AG20443 (cell line): ENCODE measurements at places on chromosomes 1 and 21.

GRCh38 chr1:199746666-199747384, 280.7 kb upstream of the NR5A2 start:
- no peak for DNase-seq

- no peak for DNase-seq
Measured at GRCh38 chr1:79762461-79762860, 755.9 kb upstream of the ADGRL4 start.

- DNase-seq = no peak
Measured at GRCh38 chr1:44617703-44618029, 56.6 kb downstream of the TMEM53 start.

GRCh38 chr1:43493661-43494450, 36.8 kb upstream of the PTPRF start:
- DNase-seq = no peak

- peak; percentile 27 for DNase-seq
Measured at GRCh38 chr1:22804406-22804805, 93.8 kb downstream of the EPHB2 start.

DNA sequence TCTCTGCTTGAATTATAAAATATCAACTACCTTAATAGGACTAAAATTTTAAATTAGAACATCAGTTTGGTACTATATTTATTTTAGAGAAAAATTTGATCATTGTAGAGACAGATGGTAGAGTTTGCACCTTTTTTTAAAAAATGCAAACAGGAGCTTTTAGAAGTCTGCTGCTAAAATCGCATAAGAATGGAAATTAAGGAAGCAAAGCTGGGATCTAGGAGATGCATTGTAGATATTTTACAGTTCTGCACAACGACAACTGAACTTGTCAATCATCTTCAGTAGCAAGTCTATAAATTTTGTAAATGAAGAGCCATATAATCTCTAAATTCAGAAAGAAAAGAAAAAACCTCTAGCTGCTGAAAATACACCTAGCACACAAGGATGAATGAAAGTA, 185.6 kb upstream of the KCNK2 start:
- DNase-seq = no peak

DNA sequence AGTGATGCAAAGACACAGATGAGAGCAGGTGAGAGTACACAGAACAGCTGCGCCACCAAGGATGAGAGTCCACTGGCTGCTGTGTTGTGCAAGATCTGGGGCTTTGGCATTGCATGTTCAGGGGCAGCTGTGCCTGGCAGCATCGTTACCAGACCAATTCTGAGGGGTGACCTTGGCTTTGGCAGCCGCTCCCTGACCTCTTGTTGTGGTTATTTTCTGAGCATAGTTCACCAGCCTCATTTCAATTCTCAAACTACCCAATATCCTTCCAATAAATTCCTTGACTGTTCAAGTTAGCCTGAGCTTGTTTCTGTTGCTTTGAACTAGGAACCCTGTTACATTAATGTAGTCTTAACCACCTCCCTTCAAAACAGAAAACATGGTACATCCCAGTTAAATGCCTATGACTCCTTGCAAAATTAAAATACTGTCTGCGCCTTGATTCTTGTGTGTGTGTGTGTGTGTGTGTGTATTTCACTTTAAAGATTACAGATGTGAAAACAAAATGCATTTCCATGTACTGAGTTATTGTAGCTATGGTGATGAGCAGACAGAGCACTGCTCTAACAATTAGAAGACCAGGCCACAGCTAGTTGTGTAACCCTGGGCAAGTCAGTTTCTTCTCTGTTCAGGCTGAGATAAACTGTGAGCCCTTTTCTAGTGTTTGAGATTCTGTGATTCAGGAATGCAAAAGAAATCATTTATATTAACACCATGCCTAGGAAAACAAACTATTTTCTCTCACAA, 106.3 kb upstream of the GUCA2B start:
- DNase-seq = peak; percentile 16

DNA sequence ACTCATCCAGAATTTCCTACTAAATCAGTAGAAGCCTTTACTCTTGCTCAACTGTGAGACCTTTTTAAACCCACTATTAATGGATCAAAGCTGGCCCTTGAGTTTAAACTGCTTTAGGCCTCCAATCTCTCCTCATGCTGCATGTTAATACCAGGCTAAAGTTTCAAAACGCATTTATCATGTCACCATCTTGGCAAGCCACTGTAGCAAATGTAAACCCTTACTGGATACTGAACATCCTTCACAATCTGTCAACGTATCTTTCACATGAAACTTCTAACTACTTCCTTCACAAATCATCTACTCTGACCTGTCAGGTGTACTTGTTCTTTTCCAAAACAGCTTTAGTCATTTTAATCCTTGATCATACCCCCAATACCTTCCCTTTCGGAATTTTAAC, 3.0 kb downstream of the PAXBP1 start:
- no peak for DNase-seq

- DNase-seq = no peak
Measured at GRCh38 chr1:54795356-54795665, 5.8 kb downstream of the TTC22 start.

DNA sequence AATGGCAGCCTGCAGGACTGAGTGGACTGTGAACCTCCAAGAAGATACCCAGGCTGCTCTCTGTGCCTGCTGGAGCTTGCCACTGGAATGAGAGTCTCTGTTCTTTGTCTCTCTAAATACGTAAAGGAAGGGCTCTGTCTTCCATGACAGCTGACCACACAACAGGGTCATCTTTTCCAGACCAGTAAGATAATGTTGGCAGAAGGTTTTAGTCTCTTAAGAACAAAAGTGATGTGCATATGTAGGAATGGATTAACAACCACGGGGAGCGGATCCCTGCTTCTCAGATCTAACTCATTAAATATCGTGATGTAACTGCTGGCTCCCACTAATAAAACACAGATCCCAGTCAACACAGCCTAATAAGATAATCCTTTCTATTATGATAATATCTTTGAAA, 67.5 kb downstream of the MAP10 start:
- no peak for DNase-seq

GRCh38 chr1:81121306-81121705, 679.4 kb upstream of the ADGRL2 start:
- DNase-seq = no peak
